Stimulated activated CD4-positive, alpha-beta T cell treated with anti-CD3 and anti-CD28 coated beads, Interleukin-12 subunit alpha, Interleukin-12 subunit beta, amount 100 ng/mL, for 4 hours (primary cell): ENCODE measurements at places on chromosomes 12 and 14.

GRCh38 chr14:106622200-106622745, 1095.9 kb downstream of the TMEM121 start:
- no peak for DNase-seq

DNA sequence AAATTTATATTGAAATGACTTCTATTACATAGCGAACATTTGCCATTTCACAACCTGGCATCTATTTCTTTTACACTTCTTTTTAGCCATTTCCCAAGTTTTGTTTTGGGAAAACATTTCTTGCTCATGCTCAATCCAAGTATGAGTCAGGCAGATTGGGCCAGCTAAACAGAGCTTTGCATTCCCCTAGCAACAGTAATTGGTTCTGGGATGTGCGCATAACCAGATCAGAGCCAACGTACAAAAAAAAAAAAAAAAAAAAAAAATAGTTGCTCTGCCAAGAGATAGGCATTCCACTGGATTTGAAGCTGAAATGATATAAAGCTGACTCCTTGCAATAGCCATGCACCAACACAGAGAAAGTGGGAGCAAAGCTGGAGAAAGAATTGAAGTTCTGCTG, 37.5 kb downstream of the PLCZ1 start:
- no peak for DNase-seq

DNA sequence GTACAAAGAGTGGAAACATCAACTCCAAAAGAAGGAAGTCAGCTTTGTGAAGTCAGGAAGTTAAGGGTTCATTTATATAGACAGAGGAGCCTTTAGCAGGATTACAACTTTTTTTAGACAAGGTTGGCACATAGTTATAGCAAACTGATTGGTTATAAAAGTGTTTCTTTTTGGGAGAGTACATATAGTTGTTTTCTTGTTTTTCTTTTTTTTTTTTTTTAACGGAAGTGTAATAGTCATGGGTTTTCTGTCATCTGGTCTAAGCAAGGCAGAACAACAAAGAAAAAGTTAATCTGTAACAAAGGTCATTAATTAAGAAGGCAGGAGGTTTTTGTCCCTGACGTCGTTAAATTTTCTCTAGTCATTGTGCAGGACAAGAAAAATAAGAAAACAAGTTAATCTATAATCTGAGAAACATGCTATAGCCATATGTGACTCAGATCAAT, 13.0 kb upstream of the MFAP5 start:
- no peak for DNase-seq

DNA sequence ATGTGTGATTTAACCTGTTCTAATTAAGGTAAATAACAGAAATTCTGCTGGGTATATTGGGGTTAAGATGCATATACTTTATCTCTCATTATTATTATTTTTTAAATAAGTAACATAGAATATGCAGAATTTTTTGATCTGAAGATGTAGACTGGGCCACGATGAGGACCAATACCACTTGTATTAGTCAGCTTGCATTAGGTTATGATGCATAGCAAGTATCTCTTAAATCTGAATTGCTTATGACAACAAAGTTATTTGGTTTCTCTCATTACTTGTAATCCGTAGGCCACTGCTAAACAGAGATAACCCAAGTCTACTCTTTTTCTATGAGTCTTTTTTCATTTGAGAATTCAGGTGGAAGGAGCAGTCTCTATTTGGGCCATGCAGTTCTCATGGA, 145.5 kb upstream of the NOVA1 start:
- DNase-seq, result no peak

GRCh38 chr12:57612711-57613426, 1.6 kb downstream of the ARHGEF25 start:
- no peak for DNase-seq

- DNase-seq, result no peak
Observed at GRCh38 chr12:5096241-5096924, 52.7 kb downstream of the KCNA5 start.

DNA sequence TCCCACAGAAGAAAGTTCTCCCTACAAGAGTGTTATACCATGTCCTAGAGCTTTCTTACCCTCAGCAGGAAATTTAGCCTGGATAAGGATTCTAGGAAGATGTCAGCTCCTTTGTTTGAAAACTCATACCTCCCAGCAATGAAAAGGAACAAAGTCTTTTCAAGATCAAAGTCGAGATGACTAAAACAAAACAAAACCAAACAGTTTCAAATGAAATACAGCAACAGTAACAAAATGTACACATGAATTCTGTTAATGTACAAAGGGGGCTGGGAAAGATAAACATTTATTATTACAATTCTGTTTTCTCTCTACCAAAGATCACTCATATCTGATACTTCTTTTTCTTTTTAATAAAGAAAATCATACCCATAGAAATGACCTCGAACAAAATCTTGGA, 36.8 kb downstream of the SPX start:
- no peak for DNase-seq

DNA sequence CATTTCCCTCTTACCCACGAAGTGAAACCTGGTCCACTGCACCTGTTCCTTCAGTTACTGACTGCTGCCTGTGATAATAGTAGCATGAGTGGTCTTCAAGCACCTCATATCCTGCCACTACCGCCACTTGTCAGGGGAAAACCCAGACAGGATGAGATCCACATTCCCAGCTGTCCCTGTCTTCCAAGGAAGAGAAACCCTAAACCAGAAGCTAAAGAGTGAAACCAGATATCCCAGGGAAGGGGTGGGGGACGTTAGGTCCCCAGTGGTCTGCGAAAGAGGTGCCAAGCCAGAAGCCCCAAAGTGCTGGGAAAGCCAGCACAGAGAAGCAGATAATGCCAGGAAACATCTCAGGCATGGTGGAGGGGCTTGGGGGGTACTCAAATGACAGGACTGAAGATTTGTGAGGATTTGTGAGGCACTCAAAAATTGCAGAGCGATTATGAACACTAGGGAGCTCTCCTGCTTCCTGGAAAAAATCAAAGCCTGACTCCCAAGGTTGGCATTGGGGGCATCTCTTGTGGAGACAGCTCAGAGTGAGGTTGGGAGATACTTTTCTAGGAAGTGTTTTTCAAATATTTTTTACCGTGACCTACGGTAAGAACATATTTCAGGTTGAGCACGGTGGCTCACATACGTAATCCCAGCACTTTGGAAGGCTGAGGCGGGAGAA, 77.9 kb downstream of the TMEM30B start:
- no peak for DNase-seq

GRCh38 chr12:78540606-78541336, 323.8 kb upstream of the SYT1 start:
- DNase-seq, result no peak
